ENCODE measurements at places on chromosomes 13 and 19. TPM values are rescaled to one million over a fixed set of nuclear protein-coding genes. Genes with fewer than 3 reads are reported as not detected.

- peak; percentile 98 for DNase-seq
Observed at GRCh38 chr19:18995804-18996241, 37.5 kb downstream of the SUGP2 start.

GRCh38 chr13:27797228-27797624 is 4.9 kb downstream of the GSX1 start:
- peak; percentile 49 for DNase-seq

DNA sequence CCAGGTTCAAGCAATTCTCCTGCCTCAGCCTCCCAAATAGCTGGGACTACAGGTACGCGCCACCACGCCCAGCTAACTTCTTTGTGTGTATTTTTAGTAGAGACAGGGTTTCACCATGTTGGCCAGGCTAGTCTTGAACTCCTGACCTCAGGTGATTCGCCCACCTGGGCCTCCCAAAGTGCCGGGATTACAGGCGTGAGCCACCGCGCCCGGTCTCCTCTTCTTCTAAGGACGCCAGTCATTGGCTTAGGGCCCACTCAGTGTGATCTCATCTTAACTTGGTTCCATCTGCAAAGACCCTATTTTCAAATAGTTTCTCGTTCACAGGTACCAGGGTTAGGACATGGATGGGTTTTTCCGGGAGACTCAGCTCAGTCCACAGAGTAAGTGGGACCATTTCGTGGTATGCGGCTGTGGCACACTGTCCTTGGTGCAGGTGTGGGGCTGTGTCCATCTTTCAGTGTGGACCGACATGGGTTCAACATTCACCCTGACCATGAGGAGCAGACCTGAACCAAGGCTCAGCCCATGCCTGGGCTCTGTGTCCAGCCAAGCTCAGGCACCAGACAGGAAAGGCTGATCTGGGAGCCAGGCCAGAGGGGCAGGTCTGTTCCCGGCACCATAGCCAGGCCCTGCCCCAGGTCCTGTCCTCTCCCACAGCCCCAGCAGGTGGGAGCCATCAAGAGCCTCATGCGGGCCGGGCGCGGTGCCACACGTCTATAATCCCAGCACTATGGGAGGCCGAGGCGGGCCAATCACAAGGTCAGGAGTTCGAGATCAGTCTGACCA is 2.8 kb upstream of the MKNK2 start:
- no peak for DNase-seq

- DNase-seq: peak; percentile 82
Observed at GRCh38 chr19:53424968-53425597, 6.7 kb upstream of the ZNF761 start.

DNA sequence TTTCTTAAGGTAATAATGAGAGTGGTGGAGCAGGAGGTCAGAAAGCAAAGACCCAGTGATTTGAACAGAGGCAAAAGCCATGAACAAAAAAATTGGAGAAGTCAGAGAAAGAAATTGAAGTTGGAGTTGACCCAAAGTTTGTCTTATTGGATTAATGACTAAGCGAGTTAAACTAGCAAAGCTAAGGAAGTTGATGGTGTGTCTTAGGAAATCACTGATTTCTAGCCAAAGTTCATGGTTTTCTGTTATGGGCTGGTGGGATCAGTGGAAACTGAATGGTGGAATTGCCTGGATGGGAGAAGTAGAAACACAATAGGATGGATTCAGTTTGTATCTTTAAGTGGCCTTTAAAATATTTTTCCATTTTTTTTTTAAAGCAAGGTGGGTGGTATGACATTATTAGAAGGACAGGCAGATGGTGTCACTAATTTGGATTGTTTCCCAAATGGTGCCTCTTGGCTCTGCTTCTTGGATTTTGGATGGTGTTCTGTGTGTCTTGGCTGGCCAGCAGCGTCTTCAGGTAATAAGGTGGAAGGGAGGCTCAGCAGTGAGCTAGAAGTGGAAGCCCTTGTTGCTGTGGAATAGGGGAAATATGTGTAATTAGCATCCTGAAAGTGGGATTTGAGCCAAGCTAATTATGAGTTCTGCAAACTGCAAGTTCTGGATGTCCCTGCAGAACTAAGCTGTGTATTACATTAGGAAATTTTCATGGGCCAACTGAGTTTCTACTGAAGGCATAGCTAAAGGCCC is 302.9 kb downstream of the LMO7 start:
- peak; percentile 1 for DNase-seq

GRCh38 chr19:11148001-11148400 is 7.6 kb downstream of the SPC24 start:
- no peak for DNase-seq

DNA sequence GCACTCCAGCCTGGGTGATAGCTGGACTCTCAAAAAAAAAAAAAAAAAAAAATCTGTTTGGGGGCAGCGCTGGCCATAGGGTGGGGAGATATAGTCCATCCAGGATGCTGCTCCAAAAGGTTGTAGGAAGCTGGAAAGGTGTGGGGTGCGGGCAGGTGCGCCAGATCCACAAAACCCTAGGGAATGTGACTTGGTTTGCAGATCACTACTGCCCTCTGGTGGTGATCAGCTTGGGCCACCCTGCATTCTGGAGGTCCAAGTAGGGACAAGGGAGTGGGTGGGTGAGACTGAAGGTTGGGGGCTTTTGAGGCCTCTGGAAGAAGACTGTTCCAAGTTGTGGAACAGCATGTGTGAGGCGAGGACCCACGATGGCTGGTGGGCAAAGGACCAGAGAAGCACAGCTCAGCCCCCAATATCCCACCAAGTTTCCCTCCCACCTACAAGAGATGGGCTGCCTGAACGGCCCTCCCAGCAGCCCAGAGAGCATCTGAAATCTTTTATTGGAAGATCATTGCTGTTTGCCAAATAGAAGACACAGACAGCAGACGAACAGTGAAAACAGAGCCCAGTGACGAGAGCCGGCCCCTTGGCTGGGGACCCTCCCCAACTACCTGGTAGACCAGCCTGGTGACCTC is 10.4 kb upstream of the TYK2 start:
- DNase-seq: peak; percentile 70

DNA sequence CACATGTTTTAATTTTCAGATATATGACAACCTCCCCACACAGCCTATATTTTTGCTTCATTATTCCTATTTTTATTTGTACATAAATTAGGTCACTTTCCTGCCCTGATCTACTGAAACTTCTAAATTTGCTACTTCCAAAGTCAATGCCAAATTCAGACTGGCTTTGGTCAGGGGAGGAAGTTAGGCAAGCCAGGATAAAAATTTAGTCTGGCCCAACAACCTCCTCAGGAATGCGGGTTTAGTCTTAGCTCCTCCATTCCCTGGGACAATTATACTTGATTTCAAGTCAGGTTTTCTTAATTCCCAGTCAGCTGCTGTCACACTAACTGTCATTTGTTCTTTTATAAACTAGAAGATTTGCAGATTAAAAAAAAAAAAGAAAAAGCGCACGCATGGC is 84.3 kb downstream of the TM9SF2 start:
- peak; percentile 19 for DNase-seq

DNA sequence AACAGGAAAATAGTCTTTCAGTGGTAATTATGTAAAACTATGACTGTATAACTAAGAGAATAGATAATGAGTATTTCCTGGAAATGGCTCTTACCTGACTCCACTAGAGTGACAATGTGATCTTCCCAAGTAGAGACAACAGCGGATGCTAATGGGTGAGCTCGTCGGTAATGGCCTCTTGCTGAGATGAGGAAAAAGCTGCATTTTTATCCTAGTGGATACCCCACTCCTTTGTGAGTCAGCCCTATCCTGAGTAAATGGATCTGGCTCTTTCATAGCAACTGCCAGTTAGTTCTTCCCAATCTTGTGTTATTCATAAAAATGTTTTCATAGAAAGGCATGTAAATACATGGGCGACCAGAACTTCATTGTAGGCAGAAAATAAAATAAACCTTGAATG is 299.5 kb downstream of the NALCN start:
- DNase-seq: no peak

GRCh38 chr19:9885077-9885552 is 50.0 kb downstream of the PIN1 start:
- DNase-seq: peak; percentile 73

DNA sequence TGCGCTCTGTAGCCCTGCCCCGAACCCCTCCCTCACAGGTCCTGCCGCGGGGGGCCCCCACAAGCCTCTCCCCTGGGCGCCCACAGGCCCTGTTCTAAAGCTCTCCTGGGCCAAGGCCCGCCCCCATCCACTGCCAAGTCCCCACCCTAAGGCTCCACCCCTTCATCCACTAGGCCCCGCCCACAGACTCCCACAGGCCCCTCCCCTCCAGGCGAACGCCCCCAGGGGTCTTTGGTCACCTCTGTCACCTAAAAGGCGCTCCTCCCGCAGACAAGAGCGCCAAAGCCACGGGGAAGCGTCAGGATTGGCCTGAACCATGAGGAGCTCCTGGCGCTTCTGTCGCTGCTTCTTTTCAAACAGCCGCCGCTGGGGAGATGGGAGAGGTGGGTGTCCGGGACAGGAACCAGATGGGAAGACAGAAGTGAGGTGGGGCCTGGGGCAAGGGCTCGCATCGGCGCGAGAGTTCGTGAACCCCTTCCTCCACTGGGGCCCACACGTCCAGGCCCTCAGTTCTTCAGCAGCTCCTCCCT is 2.3 kb downstream of the TULP2 start:
- peak; percentile 64 for DNase-seq

DNA sequence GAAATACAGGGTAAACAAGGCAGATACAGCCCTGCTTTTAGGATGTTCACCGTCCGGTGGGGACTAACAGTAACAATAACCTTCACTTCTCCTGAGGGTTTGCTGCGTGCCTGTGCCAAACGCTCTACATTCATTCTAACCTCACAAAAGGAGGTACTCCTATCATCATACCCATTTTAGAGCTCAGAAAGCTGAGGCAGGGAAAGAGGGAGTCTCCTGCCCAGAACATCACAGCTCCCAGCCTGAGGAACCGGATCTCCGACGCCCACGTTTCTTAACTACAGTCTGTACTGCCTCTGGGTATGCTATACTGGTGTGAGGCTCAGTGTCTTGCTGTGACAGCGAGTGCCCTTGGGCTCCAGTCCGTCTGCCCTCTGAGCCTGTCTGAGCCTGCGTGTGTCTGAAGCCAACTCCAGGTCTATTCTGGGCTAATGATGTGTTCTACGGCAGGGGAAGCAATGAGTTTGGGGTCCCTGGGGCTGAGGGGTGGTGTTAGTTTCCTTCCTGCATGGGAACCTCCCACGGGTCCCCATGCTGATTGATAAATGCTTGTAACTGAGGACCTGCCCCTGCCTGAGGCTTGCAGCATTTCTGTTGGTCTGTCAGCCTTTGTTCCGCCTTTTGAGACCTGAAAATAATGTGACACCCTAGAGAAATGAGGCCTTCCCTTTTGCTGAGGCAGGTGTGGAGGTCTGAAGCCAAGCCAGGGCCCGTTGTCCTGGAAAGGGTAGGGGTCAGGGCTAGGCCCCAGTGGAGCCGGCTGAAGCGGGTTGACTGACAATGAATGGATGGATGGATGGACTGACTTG is 4.9 kb downstream of the LIPE start:
- DNase-seq: no peak

DNA sequence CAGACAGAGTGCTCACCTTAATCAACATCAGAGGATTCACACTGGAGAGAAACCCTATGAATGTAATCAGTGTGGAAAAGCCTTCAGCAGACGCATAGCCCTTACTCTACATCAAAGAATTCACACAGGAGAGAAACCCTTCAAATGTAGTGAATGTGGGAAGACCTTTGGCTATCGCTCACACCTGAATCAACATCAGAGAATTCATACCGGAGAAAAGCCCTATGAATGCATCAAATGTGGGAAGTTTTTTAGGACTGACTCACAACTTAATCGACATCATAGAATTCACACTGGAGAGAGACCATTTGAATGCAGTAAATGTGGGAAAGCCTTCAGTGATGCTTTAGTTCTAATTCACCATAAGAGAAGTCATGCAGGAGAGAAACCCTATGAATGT is 18.3 kb downstream of the ZNF527 start:
- DNase-seq: no peak

DNA sequence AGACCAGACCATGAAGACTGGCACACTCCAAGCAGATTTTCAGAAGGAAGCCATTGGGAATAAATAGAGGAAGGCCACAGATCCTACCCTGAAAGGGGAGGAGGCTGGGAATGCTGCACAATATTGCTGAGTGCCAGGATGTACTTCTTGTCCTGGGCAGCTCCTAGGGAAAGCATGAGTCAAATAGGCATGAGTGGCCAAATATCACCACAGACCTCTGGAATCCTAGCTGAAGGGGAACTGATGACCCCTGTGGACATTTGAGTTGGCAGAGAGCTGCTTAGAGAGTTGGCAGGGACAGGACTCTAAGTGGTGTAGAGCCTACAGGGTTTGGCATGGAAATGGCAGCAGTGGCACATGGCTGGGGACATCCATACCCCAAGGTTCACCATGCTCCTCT is 234.3 kb upstream of the TRPC4 start:
- peak; percentile 30 for DNase-seq

DNA sequence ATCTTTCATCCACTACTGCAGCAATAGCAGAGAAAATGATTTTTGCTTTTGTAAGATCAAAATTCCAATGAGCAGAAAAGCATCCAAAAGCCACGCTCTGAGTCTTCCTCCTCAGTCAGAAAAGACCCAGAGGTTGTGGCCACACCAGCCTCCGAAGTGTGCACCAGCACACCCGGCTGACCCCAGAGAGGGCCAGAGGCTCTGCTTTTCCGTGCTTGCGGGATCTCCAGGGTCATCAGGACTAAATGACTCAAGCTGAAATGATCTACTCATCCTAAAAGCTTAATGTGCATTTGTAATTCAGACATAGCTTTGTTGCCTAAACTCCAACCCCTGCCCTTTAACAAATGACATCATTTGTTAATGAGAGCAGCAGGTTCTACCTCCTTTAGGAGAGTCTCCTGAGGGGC is 16.5 kb downstream of the RXFP2 start:
- DNase-seq: peak; percentile 84

DNA sequence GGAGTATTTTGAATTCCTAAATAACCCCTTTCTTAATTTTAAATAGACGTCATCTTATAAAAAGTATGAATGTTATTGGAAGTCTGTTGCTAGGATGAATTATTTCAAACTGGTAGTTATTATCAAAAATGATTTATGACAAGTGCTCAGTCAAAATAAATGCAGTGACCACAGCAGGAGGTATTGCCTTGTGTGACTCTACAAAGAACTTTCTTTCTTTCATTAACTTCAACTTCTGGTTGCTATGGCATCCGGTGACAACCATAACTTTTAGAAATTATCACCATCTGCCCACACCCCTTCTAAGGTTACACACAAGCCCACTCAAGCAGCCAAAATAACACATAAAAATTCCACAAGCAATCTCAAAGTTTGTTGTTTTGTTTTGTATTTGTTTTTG is 189.9 kb downstream of the DACH1 start:
- no peak for DNase-seq

DNA sequence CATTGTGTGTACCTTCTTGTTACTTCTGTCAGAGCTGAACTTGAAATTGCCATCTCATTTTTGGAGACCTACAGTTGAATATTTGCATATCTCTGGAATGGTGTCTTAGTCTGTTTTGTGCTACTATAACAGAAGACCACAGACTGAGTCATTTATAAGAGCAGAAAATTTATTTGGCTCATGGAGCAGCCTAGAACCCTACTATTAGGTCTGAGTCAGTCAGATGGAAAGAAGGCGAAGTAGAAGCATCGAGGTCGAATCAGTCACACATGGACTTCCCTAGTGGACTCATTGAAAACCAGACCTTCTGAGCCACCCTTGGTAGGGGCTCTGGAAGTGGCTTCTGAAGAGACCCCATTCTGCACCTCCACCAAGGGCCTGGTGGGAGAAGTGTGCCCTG is 33.9 kb upstream of the TPT1 start:
- peak; percentile 58 for DNase-seq

ZNF724 gene
- polyA plus RNA-seq: 1.9 TPM

PRR36 gene
- polyA plus RNA-seq: not detected

TDRD12 gene
- 0.09 TPM for polyA plus RNA-seq

ZNF524 gene
- 16.2 TPM for polyA plus RNA-seq

TUBB4A gene
- not detected for polyA plus RNA-seq

FOXO1 gene
- polyA plus RNA-seq: 0.46 TPM

FAM216B gene
- not detected for polyA plus RNA-seq

LHFPL6 gene
- 111 TPM for polyA plus RNA-seq

PSG11 gene
- 0.85 TPM for polyA plus RNA-seq
